NCI-H187 treated with DMSO at 0.1 percent for 48 hours (cell line): ENCODE measurements at places on chromosomes 5 and 9.

DNA sequence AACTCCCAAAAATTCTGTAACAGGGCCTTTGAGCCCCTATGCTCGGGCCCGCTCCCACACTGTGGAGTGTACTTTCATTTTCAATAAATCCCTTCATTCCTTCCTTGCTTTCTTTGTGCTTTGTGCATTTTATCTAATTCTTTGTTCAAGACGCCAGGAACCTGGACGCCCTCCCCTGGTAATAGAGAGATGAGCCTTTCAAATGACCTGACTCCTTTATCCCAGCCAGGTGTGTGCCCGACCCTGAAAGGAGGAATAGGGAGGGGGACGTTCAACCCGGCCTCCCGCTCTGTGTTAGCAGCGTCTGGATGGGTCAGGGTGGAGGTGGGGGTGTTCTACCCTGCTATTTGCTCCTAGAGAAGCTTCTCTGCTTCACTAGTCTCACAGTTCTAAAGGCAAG, 53.9 kb downstream of the FXN start:
- DNase-seq: no peak

DNA sequence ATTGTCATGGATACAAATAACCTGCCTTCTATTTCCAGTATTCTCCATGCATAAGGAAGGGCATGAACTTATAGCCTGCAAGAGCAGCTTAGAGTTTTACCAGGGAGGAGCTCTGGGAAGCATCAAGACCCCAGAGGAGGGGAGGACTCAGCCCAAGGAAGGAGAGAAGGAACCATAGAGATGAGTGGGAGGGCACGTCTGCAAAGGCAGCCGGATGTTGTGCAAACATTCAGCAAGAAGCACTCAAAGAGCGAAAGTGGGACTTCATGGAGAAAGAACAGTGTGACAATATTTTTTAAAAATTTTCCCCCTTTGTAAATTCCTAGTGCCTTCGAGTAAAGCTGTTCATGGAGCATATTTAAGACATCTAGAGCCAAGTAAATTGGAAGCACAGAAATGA, 270.1 kb upstream of the PTGER4 start:
- no peak for DNase-seq

DNA sequence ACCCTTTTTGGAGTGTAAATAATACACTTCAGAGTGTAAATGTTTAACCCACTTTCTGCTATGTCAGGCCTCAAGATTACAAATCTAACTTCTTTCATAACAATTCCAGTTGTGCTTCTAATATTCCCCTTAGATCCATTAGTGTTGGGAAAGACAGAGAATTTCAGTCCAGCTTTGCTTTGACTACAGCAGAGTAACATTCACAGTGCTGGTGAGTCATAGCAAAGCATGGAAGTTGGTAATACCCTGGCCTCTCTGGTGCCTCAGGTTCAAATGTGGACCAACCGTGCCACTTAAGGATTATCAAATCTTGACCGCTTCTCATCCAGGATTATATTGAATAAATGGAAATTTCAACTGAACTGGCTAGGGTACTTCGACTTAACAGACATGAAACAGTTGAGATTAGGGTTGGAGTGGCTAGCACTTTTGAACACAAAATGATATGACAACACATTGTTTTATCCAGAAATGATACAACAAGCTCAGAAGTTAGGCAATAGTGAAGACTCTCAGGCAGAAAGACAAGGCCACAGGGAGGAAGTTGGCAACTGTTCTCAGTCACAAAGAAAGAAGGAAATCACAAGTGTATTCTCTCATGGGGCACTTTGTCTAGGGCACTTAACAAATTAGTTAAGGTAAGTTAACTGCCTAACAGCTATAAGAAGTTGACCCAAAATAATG, 24.4 kb upstream of the RASA1 start:
- no peak for DNase-seq

GRCh38 chr5:27784317-27784716, 745.9 kb upstream of the CDH9 start:
- no peak for DNase-seq

GRCh38 chr5:149073213-149073612, 10.4 kb upstream of the SH3TC2 start:
- DNase-seq: no peak

DNA sequence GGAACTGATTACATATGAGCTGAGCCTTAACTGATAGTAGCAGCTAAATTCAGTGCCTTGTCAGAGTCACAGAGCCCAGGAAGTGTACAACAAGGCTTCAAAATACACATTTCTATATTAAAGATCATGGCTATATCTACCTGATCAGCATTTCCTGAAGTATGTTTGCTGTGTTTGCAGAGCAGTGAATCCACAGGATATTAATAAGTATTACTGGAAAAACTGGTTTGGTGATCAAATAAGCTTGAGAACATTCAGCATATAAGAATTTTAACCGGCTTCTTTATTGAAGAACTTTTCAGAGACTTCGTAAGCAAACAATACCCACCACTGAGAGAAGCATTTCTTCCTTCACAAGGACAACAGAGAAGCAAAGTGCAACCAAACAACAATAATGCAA, 227.0 kb downstream of the ELAVL2 start:
- DNase-seq: no peak

DNA sequence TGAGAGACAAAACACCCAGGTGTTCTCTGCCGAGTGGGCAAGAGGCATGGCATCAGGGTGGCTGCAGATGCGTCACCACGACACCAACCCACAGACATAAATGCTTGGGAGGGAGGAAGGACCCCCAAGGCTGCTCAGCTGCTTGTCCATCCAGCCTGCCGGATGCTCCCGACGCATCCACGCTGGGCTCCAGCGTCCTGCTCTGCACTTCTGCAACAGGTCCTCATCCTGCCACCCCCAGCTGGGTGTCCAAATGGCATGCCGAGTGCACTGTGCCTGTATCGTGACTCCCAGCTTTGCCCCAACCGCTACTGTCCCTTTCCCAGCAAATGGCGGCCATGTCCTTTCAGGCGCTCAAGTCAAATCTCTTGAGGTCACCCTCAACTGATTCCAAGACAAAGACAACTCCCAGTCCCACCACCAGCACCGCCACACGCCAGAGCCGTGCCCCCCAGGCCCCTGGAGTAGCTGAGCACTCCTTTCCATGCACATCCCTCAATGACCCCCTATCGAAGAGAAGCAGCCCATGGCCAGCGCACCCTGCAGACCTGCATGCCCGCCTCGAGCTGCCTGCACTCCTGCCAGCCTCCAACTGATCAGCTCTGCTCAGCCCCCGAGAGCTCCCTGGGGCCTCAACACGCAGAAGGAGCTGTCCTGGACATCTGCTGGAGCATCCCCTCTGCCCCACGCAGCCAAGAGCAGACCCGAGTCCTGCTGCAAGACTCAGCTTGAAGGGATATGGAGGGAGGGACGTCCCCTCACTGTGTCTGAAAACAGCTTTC, 116.7 kb downstream of the ROR2 start:
- no peak for DNase-seq

- no peak for DNase-seq
Measured at GRCh38 chr5:27708534-27708933, 670.1 kb upstream of the CDH9 start.

DNA sequence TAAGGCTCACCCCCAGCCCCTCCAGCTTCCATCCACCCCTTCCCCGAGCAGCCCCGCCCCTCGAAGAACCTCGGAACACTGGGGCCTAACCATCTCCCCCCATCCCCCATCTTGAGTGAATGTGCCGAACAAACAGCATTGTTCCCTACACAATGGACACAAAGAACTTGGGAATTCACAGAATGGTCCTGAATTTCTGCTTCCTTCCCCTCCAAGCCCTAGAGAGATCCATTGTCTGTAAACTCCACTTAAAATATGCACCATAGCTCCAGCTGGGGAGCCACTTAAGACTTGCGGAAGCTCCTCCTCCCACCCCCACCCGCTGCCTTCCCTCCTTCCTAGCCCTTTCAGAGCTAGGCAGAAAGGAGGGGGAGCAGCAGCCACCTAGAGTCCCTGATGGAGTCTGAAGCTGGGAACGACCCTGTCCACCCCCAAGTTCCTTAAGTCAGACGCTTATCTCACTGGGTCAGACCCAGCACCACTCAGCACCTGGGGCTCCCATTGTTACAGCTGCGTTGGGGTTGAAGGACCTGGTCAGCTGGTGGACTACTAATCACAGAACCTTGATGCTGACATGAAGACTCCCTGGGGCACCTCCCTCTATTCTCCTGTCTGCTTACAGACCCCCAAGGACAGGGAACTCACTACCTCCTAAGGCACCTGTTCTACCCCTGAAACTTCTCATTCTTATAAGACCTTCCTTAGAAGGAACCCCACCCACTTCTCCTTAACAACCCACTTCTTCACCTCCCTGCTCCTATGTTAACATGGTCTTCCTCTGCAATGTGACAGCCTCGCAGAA, 61.4 kb downstream of the PCDH1 start:
- DNase-seq: no peak

- DNase-seq: no peak
Measured at GRCh38 chr5:71564895-71565294, 22.2 kb upstream of the MCCC2 start.

- no peak for DNase-seq
Measured at GRCh38 chr5:50593681-50594080, 72.8 kb upstream of the PARP8 start.

DNA sequence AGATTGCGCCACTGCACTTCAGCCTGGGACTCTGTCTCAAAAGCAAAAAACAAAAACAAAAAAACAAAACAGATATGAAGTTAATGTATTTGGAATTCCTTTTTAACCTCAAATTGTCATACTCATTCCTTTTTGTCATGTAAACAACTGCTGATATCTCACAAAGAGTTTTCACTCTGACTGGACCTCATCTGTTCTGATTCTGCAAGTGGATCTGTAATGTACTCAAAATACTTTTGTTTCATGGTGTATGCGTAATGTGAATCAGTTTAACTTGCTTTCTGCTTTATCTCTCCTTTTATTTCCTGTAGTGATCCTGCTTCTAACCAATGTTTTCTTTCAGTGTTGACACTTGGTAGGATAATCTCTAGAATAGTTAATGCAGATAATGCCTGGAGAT, 106.7 kb downstream of the FOCAD start:
- DNase-seq: no peak
